ENCODE measurements at places on chromosomes 12 and 14.

- DNase-seq: no peak
Measured at GRCh38 chr12:121649322-121649721, 20.1 kb downstream of the MORN3 start.

GRCh38 chr14:22482085-22482694, 106.8 kb downstream of the DAD1 start:
- DNase-seq: no peak

DNA sequence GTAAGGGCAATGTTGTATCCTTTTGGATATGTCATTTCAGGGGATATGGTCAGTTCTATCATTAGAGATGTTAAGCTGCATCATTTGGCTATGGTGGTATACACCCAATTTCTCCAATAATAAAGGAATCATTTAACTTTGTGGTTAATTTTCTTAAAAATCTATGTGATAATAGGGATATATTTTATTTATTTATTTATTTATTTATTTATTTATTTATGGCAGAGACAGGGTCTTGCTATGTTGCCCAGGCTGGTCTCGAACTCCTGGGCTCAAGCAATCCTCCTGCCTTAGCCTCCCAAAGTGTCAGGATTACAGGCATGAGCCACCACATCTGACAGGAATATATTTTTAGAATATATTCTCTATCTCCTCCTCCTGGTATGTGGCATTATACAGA, 85.7 kb downstream of the EML5 start:
- DNase-seq: no peak

GRCh38 chr12:56141946-56142784, 10.2 kb upstream of the MYL6B start:
- DNase-seq: no peak

GRCh38 chr14:89504602-89505313, 87.7 kb upstream of the FOXN3 start:
- peak; percentile 89 for DNase-seq

DNA sequence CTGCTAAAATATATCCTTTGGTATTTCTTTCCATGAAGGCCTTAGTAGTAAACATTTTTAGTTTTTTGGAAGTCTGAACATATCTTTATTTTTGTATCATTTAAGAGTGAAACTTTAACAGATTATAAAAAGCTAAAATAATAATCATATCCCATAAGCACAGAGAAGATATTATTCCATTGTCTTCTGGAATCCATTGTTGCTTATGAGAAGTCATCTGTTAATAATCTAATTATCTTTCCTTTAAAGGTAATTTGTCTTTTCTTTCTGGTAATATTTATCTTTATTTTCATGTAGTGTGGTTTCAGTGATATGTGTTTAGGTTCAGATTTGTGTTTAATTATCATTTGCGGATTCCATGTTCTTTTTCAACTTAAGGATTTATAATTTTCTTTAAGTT, 261.7 kb downstream of the MSRB3 start:
- DNase-seq: no peak

GRCh38 chr12:58412461-58413060, 471.2 kb downstream of the ATP23 start:
- DNase-seq: no peak

- DNase-seq: no peak
Measured at GRCh38 chr12:14400599-14400998, 35.1 kb downstream of the ATF7IP start.

DNA sequence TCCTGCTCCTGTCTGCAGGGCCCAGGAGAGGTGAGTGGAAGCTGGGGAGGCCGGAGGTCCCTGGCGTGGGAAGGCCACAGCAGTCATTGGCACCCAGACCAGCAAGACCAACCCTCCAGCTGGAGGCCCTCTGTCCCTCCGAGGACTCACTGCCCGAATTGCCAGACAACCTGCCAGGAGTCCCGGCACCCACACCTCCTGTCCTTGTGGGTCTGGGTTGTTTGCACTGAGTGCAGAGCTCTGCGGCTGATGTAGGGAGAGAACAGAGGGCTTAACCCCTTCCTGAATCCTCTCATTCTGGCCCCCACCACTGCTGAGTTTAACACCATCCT, 204.9 kb downstream of the KIF26A start:
- no peak for DNase-seq

- no peak for DNase-seq
Measured at GRCh38 chr12:43733687-43734086, 24.9 kb downstream of the PUS7L start.

DNA sequence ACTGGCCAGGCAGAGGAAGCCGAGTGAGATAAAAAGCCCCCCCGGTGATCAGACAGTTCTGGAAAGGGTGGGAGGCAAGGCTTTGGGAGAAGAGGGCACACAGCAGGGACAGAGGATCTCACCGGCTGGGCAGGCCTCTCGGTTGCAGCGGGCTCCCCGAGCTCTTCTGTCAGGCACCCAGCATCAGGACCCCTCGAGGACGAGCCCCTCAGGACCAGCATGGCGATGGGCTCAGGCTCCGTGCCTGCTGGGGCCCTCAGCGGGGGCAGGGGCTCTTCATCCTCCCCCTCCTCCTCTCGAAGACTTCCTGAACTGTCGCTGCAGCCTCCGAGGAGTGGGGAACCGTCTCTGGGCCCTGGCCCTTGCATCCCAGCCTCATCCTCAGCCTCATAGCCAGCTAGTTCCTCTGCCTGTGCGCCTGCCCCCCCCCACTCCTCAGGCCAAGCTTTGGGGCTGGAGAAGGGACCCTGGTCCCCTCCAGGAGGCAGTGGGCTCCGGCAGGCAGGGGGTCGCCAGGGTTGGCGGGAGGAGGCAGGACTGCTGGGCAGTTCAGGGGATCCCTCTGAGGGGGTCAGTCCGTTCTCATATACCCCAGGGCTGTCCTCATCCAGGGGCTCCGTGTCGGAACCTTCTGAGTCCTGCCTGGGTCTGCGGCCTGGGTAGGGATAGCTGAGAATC, 3.4 kb upstream of the AP1G2 start:
- no peak for DNase-seq

GRCh38 chr14:23933108-23933741, 20.3 kb upstream of the DHRS4 start:
- no peak for DNase-seq

- DNase-seq: no peak
Measured at GRCh38 chr12:23399402-23399933, 550.0 kb downstream of the SOX5 start.

DNA sequence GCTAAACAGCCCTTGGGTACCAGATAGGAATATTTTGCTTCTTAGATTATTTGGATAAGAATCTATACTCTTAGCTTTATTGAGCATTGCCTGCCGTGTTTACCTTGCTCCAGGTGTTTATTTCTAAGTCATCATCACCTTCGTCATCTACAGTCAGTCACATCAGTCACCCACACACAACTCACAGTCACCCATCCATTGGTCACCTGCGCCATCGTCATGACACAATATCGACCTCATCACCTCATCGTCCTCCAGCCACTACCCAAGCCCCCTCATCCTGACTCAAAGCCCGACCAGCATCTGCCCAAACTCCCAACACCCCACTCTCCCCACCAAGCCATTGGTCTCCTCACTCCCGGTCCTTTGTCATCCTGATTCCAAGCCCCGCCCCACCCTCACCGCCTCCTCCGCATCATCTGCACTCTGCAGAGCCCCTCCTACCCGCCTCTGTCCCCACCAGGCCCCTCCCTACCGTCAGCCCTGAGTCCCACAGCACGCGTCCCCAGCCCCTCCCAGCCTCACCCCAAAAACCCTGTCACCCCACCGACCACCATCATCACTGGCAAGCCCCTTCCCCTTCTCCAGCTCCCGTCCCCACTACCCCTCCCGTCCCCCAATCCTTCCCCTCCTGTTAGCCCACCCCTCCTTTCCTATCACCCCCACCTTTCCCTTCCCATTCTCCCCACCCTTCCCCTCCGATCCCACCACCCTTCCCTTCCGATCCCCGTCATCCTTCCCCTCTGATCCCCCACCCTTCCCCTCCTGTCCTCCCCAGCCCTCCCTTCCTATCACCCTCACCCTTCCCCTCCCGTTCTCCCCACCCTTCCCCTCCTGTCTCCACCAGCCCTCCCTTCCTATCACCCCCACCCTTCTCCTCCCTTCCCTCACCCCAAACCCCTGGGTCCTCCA, 9.8 kb downstream of the DLK1 start:
- no peak for DNase-seq

DNA sequence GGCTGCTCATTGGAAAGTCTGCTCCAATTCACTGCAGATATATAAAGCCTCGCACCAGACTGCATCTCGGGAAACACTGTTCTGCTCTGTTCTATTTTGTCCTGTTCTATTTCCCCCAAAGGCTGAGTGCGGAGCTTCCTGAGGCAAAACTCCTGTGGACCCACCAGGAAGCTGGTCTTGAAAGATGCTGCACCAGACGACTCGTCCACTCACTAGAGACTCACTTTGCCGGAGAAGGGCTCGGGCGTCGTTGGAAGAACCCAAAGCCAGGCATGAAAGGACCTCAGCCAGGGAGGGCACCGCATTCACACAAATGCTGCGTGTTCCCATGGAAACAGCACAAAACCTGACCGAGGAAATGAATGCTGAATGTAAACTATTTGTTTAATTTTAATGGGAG, 331.2 kb upstream of the SFSWAP start:
- DNase-seq: no peak

DNA sequence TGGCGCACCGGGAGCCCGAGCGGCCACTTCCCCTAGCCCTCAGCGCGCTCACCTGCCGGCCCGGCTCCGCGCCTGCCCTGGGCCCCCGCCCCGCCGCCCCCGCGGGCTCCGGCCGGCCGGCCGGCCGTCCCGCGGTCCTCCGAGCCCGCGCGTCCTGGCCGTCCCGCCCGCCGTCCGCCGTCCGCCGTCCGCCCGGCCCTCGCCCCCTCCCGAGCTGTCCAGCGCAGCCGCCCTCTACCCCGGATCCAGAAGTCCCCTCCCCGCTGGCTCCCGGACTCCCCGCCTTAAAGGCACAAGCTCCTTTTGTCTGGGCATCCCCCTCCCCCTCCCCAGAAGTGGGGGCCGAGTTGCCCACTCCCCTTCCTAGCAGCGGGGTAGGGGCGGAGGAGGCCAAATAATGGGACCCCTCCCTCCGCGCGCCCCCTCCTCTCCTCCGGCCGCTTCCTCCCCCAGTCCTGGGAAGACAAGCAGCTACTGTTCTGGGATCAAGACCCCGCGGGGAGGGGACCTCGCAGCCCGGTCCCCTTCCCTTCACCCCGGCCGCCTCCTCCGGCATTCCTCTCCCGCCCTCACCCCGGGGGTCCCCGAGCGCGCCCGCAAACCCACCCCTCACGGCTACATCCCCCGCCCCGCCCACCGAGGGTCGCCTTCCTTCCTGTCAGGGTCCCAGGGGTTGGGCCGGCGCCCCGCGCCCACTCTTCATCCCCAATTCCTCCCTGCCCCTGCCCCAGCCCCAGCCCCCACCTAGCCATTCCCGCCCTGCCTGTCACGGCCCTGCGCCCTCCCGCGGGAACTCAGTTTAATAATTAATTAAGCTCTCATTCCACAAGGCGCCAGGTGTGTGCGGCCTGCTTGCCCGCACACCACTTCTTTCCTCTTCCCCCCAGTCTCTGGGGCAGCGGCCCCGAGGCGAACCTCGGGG, at the start of gene ADCY6:
TSS of gene ADCY6 (minus strand) at position 236 of the 922 bp plus-strand sequence. CDS start 5,655 bp downstream, outside the sequence.
- DNase-seq: no peak

GRCh38 chr14:102323102-102323501, 3.6 kb downstream of the ZNF839 start:
- peak; percentile 68 for DNase-seq

- DNase-seq: peak; percentile 45
Measured at GRCh38 chr14:36647824-36648753, 13.6 kb upstream of the PAX9 start.

DNA sequence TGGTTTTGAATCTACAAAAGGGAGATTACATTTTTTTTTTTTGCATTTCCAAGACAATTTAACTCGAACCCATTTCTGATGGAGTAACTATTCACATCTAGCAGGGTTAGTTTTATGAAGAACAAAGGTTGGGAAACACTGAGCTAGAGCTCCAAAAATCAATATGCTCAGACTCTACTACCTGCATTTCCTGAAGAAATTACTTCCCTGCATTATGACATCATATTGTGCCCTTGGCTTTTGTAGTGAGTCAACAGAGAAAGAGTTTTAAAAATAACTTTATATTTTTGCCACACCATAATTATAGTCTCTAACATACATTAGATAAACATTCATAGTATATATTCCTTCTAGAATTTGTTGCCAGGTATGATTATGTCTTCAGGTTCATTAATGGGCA, 14.8 kb downstream of the GRIP1 start:
- no peak for DNase-seq

DNA sequence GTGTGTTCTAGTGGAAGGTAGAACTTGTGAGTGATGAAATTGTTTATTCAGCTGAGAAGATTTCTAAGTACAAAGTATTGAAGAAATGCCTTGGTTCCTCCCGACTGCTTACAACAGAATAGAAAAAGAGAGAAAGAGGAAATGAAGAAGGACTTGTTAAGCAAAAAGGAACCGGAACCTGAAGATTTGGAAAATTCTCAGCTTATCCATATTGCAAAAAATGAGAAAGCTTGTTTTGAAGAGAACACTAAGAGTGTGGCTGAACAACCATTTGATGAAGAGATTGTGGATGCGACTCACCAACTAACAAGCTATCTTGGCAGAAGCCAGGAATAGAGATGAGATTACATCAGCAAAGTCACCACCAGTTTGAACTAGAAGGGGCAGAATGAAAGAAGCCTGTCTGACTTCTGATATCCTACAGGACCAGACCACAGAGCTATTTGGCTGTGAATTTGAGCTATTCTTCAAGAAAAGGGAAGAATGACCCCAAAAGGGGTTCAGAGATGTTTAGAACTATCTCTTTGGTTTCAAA, 15.1 kb downstream of the NDUFA9 start:
- DNase-seq: no peak

DNA sequence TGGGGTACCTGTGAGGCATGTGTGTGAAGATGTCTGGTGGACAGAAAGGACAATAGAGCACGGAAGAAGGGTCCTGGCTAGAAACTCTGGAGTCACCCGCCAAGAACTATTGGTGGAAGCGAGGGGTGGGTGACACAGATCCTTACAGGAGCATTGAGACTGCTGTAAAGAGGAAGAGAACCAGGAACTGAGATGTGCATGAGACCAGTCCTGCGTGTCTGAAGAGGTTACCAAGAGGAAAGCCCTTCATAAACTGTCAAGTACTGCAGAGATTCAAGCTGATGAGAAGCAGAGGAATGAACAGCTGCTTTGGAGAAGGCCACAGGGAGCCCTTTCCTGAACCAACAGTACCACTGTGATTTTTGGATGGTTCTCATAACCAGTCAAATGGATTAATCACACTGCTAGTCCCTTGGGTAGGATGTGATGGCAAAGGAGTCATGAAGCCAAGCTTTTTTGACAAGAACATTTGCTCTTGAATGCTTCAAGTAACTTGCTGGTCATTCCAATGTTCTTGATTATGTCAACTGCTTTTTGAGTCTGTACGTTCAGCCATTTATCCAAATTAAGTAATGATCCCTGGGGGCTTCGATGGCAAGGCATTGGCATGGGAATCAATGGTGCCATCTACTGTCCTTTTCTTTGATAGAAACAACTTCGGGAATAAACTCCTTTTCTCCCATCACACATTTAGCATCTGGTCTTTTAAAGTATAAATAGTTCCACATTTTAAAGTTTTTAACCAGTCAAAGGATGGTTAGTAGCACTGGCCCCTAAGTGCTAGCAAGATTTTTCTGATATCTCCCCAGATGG, 42.9 kb downstream of the GPR135 start:
- no peak for DNase-seq

DNA sequence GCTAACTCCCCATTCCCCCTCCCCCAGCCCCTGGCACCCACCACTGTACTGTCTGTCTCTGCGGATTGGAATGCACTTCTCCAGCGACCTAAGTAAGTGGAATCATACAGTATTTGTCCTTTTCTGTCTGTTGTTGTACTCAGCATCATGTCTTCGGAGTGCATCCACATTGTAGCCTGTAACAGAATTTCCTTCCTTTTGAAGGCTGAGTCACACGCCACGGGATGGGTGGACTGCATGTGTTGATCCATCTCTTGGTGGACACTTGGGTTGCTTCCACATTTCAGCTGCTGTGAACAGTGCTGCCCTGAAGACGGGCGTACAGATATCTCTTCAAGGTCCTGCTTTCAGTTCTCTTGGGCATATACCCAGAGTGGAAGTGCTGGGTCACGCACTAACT, 34.4 kb downstream of the DDX51 start:
- no peak for DNase-seq
